ENCODE measurements at places on chromosomes 1 and 21. TPM values are rescaled to one million over a fixed set of nuclear protein-coding genes. Genes with fewer than 3 reads are reported as not detected.

GRCh38 chr1:183834568-183834967 is 29.6 kb downstream of the RGL1 start:
- no peak for DNase-seq

Gene CD48
- not detected for total RNA-seq

Gene STIL
- 14.3 TPM for total RNA-seq

DNA sequence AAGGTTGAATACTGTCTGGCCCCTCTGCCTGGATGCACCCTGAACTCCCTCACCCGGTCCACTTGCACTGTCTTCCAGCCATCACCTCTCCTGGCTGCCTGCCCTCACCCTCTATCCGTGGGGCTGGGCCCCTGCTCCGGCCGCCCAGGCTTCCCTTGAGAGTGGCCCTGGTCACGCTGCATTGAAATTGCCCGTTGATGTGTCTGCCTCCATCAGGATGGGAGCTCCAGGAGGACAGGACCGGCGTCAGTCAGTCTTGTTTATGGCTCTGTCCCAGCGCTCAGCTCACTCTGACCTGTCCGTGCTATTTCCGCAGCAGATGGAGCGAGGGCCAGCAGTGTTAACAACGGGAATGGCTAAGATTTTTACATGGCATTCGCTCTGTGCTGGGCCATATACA is 34.9 kb downstream of the FOXO6 start:
- DNase-seq: no peak

Gene EPHA10
- total RNA-seq: not detected

Gene S1PR1
- 6.2 TPM for total RNA-seq

Gene FYB2
- total RNA-seq: not detected

GRCh38 chr1:24169286-24169685 is 17.8 kb downstream of the IFNLR1 start:
- no peak for DNase-seq

Gene ELAPOR1
- 0.75 TPM for total RNA-seq

DNA sequence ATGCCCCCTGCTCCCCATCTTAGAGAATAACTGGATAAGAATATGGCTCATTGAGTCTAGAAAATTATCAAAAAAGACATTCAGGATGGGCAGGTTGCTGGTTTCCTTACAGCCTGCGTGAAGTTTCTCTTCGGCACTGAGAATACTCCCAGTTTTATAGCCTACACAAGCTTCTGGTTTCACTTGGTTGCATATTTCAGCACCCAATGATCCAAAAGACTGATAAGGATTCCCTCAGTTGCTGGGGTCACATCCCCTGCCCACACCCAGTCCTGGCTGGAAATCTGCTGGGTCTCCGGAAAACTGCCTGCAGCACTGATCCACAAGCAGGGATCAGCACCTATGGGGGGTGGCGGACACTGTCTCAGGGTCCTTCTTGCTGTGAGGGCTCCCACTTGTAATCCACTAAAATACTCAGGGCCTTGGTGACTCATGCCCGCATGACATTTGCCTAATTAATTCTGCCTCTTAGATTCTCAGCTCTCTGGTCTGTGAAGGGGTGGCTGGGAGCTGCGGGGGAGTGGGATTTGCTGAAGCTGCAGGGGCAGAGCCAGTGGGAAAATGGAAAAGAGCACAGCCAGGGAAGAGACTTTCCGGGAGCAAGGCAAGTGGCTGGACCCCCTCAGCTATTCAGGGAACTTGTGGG is 142.5 kb downstream of the ZNF648 start:
- no peak for DNase-seq

GRCh38 chr1:59672851-59673572 is 141.7 kb upstream of the HOOK1 start:
- DNase-seq: peak; percentile 76

GRCh38 chr1:95262913-95263312 is 28.9 kb downstream of the RWDD3 start:
- no peak for DNase-seq

DNA sequence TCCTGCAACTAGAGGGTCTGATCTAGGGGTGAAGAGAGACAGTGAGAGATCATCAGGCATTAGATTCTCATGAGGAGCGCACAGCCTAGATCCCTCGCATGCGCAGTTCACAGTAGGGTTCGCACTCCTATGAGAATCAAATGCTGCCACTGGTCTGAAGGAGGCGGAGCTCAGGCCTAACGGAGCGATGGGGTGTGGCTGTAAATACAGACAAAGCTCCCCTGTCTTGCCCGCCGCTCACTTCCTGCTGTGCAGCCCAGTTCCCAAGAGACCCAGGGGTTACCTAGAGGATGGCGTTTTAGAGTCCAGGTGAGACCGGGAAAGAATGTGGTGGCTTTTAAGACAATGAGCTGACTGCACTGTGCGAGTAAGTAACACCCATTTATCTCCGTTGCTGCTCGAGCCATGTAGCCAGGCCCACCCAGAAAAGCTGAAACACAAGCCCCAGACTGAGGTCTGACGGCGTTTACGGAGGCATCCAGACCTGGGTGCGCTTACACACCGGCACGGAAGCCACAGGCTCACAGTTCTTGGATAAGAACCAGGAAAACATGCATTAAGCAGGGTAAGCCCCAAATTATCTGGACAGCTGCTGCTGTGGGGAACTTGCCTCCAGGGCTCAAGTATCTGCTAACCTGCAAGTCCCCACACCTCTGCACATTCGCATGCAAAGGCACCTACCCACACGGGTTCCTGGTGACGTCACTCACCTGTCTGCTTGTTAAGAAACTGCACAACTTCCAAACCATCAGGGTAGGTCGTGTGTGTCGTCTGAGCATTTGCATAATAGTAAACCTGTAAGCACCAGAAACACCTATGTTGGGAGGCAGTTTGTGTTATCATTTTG is 12.5 kb downstream of the TCP10L start:
- no peak for DNase-seq

Gene PTGS2
- total RNA-seq: 164 TPM

GRCh38 chr1:202588503-202589189 is 121.6 kb downstream of the SYT2 start:
- no peak for DNase-seq

DNA sequence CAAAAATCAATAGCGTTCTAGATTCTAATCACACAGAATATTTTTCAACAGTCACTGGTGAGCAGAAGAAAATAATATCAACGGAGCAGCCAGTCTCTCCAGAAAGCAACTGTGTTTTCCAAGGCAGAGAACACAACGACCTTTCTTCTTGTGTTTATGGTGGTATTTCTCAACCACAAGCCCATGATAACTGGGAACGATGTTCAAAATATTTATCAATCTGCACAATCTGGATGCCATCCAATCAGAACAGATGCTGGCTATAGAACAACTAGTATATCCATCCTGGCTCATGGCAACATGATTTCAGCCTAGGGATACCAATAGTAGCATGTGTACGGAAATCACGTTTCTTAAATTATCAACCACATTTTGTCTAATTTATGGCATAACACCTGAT is 162.7 kb upstream of the RUNX1 start:
- DNase-seq: no peak

Gene WASF2
- 92.1 TPM for total RNA-seq

GRCh38 chr1:34946211-34946610 is 16.8 kb upstream of the DLGAP3 start:
- no peak for DNase-seq

Gene WDR64
- total RNA-seq: not detected

Gene C1orf53
- total RNA-seq: 20.4 TPM

GRCh38 chr1:60621368-60621851 is 461.0 kb upstream of the NFIA start:
- DNase-seq: no peak

- DNase-seq: no peak
Observed at GRCh38 chr1:172882791-172883386, 167.9 kb downstream of the TNFSF18 start.

DNA sequence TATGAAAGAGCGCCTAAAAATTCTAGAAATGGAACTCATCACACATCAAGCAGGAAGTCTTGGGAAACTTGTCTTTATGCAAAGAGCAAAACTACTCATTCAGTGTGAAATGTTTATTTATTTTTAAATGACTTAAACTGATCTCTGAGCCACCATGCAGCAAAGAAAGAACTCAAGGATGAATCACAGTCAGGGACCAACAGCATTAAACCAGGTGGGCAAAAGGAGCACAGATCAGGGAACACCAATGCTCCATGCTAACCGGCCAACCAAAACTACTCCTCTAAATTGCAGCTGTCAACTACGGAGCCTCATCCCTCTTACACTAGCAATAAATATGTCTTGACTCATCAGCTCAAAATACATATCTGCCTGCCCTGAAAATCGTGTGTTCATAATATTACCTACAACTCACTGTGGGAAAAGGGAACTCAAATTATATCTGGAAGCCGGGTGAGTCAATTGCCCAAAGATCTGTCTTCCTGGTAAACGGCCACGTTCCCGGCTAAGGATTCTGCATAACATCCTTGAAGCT is 129.2 kb downstream of the PTPN14 start:
- peak; percentile 73 for DNase-seq

DNA sequence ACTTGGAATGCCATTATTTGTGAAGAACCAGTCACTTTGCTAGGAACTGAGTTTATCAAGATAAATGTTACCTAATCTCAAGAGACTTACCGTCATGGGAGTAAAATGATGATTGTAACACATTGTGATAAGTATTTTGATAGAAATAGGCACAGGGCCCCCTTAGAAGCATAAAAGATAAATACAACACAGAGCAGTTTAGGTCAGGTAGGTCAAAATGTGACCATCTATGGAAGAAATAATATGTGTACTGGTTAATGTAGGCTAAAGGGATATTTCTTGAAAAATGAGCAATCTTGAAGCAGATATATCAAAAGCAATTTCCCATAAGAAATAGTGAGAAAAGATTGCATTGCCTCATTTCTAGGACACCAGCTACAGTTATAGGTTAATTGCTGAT is 1386.8 kb upstream of the ADGRL2 start:
- DNase-seq: no peak

DNA sequence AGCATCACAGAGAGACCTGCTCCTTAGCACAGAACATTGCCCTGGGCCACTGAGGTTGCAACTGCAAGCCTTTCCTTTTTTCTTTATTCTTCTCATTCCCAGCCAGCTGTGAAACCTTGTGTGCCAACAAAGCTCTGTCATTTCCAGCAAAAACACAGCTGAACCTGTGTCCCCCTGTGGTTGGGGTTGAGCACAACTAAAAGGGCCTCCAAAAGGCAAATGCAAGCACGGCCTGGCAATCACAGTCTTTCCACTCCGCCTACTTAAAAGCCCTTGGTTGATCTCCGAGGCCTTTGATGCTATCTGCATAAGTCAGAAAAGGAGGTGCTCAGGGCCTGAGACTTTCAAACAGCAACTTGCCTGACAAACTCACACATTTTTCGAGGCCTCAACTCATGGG is 32.7 kb downstream of the SUSD4 start:
- no peak for DNase-seq

Gene PPIH
- 32.8 TPM for total RNA-seq

DNA sequence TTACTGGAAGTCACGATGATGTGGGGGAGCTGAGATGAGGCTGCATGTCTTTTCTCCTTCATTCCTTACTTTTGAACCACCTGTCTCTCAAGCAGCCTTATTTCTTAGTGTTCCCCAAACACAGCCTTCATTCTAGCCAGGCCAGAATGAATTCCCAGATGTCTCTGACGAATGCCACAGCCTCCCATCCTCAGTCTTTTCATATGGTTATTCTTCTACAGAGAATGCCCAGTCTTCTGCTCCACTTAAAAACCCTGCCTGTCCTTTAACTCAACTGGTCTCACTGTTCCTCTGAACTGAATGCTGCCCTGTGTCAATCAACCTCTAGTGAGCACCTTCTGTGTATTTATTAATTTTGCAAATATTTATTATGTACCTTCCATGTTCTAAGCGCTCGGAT is 156.2 kb downstream of the PLA2G4A start:
- no peak for DNase-seq

- no peak for DNase-seq
Observed at GRCh38 chr1:61083807-61084440, 1.6 kb downstream of the NFIA start.

DNA sequence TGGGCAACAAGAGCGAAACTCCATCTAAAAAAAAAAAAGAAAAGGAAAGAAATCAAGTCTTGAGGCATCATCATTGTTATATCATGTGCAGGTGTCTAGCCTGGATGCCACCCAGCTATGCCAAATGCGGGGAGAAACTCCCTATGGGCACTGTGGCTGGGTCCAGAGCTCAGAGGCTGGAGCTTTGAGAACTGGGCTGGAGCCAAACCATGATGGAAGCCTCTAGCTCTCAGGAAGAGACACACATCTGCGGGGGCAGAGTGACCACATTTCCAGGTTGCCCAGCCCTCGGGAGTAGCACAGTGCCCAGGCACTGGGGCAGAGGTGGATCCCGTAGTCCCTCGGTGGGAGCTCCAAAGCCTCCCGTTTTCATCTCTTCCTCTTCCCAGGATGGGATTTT is 58.9 kb downstream of the COL18A1 start:
- DNase-seq: no peak

GRCh38 chr1:246152986-246153431 is 354.1 kb downstream of the SMYD3 start:
- no peak for DNase-seq

DNA sequence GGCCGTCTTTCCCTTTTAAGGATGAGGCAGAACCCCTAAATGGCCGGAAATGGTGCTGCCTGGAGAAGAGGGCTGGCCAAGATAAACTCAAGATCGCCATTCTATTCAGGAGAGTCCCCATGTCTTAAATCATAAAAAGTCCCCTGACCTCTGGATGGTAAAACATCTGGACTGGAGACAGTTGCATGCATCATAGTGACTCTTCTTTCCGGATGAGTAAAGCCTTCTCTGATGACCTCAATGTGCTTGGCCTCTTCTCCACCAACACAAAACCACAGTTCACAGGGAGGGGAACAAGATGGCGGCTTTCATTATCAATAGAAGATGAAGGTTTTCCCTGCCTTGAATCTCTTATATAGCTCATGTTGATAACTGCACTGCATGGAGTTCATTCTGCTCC is 27.5 kb upstream of the H6PD start:
- DNase-seq: peak; percentile 75

Gene SHE
- not detected for total RNA-seq

DNA sequence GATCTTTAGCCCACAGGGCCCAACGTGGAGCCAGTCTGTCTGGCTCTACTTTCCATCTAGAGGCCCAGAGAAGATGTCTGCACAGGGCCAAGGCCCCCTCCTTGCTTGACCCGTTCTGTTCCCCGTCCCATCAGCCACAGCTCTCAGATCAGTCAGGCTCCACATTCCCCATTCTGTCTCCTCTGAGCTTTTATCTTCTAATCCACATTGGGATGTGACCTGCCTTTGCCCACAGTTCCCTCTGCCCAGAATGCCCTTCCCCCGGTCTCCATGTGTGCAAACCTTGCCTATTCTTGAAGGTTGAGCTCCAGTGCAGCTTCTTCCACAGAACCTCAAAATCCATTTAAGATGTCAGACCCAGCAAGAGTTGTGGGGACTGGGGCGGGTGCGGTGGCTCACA is 53.3 kb upstream of the WASF2 start:
- DNase-seq: no peak

Data from HFFc6 (cell line).